Breast epithelium (tissue), 4 donors: ENCODE measurements at places on chromosomes 1 and 21.

DNA sequence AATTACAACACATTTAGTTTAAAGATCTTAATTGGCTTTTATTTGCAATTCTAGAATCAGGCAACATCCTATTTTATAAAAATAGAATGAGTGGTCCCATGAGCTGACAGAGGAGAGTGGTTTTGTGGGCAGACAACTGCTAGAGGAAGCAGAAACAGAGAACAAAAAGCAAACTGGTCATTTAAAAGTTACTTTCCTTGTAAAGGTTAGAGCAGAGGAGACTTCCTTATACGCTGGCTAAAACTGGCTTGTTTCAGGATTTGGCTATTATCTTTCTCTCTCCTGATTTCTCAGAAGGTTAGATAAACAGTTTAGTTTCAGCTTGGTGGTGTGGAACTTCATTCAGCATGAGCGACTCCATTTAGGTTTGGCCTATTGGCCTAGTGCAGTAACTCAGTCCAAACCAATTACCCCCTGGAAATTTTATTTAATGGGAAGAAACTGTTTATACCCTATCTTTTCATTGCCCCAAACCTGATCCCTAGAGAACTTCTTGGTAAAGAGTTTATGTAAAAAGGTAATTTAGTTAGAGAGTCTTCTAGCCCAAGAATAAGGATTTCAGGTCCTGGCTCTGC, 32.2 kb upstream of the IL20 start:
- DNase-seq, result no peak

GRCh38 chr1:234111458-234112142, 207.1 kb downstream of the SLC35F3 start:
- no peak for DNase-seq

GRCh38 chr21:45276596-45276995, 11.1 kb downstream of the POFUT2 start:
- no peak for DNase-seq

DNA sequence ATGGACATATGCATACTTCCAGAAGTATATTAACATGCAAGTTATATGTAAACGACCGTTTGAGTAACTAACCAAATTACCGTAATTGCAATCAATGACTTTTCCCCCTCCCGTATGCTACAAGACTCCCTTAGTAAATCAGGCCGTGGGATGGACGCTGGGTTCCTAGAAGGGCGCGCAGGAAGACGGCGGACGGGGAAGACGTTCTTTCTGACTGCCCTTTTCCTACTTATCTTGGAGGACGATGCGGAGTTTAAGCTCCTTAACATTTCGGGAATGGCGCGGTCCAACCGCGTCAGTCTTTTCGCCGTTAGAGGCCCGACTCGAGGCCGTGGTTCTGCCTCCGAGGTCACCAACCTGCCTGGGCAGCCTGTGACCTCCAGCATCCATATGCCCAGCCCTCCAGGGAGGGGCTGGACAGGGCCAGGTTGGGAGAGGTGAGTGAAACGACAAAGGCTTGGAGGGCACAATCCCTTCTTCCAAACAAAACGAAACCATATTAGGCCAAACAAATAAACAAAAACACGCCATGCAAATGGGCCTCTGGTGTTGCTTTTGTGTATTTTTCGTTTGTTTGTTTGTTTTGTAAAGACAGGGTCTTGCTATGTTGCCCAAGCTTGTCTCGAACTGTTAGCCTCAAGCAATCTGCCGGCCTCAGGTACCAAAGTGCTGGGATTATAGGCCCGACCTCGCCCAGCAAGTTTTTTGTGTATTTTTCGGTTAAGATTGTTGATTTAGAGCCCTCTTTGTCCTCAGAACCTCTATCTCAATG, 873 bp upstream of the PI4KB start:
- DNase-seq, result no peak

DNA sequence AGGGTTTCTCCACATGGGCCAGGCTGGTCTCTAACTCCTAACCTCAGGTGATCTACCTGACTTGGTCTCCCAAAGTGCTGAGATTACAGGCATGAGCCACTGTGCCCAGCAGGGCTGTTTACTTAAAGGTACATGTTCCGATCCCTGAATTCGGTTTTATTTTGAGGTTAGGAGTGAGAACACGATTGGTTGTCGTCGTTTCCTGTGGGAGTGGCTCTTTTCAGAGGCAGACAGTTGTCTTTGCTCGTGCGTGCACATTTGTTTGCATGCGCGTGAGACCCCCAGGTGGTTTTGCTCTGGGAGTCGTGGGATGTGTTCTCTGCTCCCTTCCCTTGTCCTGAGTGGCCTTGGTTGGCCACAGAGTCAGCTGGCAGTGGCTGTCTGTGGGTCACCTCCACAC, 60.2 kb downstream of the SKI start:
- no peak for DNase-seq

DNA sequence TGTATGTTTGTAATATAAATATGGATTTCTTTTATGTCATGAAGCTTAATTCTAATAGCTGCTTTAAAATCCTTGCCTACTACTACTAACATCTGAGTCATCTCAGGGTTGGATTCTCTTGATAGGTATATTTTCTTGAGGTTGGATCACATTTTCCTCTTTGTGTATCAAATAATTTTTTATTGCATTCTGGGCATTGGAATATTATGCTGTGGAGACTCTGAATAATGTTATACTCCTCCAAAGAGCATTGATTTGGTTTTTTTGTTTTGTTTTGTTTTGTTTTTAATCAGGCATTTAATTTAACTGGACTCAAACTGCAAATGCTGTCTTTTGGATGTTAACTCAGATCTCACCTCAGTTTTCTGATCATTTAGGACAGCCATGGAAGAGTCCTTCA, 8.0 kb downstream of the DHX9 start:
- DNase-seq, result no peak

- no peak for DNase-seq
These were observed 90.5 kb upstream of the JAK1 start for GRCh38 chr1:65056866-65057265.
